Hepatic stellate cell (primary cell): ENCODE measurements at places on chromosomes 12 and 14.

GRCh38 chr12:65787056-65787865 is 37.0 kb upstream of the HMGA2 start:
- DNase-seq = no peak

DNA sequence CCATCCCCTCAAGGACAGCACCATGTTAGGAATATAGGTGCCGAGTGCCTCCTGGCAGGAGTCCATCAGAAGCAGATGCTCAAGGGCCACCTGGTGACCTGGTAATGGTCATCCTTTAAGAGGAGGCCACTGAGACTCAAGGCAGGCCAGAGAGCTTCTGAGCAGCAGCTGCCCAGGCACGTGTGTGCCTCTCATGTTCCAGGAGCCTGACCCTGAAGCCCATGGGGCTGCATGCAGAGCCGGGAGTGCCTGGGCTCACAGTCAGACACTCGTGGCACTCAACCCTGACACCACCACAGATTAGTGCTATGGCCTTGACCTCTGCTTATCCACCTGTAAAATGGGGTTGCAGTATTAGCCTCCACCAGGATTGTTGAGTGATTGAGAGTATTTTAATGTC is 45.6 kb downstream of the C14orf132 start:
- no peak for DNase-seq

DNA sequence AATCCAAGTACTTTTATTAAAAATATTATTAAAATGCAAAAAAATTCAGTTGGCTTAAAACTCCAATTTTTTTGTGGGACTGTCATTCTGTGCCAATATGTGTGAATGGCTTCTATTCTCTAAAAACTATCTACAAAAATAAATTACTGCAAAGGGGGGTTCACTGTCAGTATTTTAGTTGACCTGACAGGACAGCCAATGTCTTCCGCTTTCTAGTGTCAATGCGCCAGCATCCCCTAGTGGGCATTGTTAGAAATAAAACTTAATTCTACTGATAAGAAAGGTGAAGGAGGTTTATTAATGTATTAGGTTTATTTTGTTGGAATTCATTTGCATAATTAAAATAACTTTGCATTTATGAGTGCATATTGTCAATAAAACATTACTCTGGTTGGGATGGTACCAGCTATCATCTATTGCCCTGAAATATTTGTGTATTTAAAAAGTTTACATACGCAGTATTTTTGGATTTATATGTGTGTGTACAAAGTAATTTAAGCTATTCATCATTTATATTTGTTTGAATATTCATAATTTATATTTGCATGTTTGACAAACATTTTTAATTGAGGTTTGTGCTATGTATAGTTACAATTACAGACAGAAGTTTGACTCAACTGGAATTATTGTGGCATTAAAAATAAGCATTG is 527.2 kb downstream of the FLRT2 start:
- DNase-seq = no peak

- DNase-seq = no peak
Observed at GRCh38 chr14:87000081-87000480, 992.9 kb downstream of the GALC start.

DNA sequence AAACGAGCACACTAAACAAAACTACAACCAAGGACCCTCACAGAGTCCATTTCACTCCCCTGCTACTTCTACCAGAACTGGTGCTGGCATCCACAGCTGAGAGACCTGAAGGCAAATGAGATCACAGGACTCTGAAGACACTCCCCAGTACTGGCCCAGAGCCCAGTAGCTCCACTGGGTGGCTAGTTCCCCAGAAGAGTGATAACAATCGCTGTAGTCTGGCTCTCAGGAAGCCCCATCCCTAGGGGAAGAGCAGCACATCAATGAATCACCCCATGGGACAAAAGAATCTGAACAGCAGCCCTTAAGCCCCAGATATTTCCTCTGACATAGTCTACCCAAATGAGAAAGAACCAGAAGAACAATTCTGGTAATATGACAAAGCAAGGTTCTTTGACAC is 190.7 kb upstream of the BMP4 start:
- DNase-seq = no peak

DNA sequence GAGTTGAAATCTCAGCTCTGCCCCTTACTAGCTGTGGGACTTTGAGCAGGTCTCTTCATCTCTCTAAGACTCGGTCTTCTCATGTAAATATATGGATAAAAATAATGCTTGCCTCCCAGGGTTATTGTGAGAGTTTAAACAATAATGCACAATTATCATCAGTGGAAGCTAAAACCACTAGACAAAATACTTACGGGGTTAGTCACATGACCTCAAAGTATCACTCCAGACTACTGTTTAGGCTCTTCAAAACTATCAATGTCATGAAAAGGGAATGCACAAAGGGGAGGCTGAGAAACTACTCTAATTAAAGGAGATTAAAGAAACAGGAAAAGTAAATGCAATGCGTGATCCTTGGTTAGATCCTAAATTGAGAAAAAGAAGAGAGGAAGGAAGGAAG is 24.5 kb upstream of the TSPAN11 start:
- DNase-seq = no peak

DNA sequence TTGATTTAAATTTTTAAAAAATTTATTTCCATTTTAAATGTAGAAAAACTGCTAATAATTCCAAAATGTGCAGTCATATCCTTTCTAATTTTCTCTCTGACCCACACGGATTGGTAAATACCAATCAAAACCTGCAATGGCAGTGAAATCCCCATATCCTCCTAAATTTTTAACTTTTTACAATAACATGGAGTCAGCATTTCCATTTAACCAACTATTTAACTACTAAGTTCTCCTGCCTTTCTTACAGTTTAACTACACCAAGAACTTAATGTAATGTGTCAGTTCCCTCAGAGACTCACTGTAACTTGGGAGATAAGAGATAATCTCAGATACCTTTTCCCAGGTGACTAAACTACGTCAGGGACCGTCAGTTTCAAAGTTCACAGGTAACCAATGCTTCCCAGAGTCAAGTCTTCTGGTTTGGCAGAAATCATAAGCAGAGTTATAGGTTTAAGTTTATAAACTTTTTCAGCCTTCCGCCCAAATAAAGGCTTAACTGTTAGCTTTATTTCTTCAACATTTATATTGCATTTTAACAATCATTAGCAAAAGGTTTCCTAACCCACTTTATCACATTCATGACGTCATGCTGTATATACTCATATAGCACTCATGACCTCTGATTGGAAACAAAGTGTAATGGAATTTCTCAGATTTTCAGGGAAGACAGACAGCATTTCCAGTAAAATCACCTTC is 7.6 kb downstream of the KRAS start:
- DNase-seq = no peak

- no peak for DNase-seq
Observed at GRCh38 chr12:45701296-45701695, 28.2 kb upstream of the ARID2 start.

GRCh38 chr12:72522411-72522810 is 250.2 kb downstream of the TRHDE start:
- no peak for DNase-seq

DNA sequence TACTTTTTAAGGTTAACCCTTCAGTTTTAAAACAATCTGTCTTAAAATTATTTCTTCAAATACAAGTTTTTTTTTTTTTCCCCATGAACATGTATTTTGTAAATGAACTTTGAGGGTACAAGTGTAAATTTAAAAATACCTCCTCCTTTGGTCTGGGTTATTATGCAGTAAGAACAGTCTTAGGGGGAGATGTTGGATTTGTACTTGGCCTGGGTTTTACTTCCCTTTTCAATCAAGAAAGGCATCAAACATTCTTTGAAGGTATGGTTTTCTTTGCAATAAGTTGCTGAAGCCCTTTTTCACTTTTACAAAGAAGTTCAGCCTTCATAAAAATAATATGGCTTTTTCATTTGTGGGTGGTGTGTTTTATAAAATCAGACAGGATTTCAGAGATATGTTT is 20.5 kb downstream of the WBP11 start:
- DNase-seq = no peak

DNA sequence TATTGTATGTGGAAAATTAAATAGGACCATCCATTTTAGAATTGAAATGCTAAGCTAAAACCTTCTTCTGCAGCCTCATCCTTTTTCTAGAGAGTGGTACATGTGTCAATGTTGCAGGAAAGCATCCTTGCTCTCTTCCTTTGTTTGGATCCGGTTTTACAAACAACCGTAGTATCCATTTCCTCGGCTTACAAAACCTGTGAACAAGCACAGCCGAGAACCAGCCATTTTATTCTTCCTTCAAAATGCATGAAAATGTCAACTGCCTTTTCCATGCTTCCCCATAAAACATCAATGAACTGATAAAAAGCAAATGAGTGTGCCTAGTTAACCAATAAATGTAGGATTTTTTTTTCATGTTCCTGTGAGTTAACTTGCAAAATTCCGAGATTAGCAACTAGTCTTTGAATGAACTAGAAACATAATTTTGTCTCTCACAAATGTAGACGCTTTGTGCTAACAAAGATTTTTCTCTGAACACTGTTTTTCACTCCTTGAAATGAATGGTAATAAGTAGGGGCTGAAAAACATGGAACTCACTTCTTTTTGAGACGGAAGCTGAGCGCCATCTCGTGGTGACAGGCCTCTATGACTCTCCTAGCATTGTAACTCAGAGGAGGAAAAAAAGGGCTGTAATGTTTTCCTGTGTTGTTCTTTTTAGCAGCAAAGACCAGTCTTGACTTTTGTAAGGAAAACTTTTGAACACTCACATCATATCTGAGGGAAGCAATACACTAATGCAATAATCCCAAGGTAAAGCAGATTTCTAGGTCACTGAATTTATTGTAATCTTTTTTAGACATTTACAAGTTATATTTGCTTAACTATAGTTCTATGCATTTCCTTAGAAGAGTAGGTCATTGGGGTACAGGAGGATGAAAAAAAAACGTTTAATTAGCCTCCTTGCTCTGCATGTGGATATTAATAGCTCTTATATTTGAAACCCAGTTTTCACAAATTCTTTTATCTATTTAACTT is 157.4 kb upstream of the FOXG1 start:
- DNase-seq = no peak

GRCh38 chr12:114623737-114624136 is 60.2 kb downstream of the TBX3 start:
- DNase-seq = no peak

DNA sequence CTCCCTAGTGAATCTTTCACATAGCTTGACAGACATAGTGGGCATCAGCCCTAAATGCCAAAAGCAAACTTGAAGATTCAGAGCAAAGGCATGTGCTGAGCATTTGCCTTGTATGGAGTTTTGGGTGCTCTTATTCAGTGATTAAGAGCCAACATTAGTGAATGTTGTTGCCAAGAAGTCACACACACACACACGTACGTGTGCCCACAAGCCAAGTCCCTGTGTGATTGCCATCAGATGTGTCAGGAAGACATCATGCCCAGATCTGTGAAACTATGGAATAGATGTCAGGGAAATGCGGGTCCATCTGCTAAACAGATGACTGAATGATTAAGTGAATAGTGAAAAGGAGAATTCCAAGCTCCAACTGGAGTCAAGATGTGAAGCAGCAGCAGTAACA is 149.0 kb downstream of the AKAP6 start:
- DNase-seq = no peak

- DNase-seq = no peak
Observed at GRCh38 chr14:29348504-29348903, 579.1 kb downstream of the PRKD1 start.

DNA sequence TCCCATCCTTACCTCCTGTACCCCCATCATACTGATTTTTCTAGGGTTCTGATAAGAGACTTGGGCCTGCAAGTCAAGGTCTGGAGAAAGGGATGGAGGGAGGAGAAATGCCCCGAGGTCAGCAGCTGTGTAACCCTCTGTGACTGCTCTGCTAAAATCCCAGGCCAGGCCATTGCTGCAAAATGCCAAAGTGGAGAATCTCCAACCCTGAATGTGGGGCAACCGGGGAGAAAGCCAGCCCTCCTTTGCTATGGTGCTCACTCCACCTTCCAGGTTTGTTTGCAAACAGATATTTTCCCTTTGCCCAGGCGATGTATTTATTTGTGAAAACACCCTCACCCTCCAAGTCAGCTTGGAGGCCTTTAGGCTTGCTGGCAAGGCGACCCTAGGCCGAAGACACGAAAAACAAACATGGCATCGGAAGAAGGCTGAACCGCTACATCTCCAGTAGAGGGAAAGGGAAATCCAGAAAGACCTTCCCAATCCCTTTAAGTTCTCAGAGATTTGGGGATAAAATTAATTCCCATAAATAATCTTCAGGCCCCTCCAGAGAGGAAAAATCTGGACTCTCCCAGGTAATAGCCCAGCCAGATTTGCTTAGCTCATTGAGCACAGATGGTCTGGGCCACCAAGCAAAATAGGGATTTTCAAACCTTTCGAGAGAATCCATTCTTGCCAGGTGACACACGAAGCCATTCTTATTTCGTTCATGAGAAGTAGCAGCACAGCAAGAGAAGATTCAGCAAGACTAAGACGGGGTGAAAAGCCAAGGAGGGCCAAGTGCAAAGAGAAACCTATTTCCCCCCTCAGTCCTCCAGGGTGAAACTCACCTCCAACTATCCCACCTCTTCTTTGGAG is 1.3 kb upstream of the TBX5 start:
- no peak for DNase-seq

DNA sequence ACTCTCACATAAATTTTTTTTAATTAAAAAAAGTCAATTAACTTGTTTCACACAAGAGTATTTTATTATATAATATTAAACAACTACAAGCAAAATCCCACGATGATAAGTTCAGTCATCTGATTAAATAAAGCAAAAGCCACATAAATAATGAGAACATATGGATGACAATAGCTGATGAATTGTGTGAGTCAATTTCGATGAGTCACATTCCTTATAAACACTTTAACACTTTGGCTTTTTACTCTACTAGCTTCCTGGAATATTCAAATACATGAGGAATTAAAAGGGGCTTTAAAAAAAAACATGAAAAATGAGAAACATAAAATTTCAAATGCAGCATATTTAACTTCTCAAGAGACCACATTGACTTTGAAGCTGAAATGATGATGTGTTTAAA is 95.3 kb downstream of the BCAT1 start:
- no peak for DNase-seq

DNA sequence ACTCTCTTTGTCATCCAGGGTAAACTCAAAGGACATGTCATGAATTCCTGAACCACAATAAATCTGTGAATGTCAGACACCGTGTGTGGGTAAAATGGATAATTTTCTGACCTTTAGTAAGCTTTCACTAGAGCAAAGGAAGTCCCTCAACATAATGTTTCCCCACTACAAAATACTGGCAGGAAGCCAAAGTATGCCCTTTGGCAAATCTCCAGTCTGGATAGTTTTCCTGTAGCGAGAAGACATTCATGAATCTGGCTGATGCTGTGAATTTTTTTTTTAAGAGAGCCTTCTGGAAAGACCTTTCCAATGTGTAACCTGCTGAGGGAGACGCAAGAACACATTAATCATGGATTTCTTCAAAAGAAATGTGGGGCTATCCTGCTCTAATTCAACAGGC is 389.6 kb upstream of the DDHD1 start:
- no peak for DNase-seq

GRCh38 chr14:36070031-36070719 is 106.3 kb downstream of the PTCSC3 start:
- peak; percentile 16 for DNase-seq

DNA sequence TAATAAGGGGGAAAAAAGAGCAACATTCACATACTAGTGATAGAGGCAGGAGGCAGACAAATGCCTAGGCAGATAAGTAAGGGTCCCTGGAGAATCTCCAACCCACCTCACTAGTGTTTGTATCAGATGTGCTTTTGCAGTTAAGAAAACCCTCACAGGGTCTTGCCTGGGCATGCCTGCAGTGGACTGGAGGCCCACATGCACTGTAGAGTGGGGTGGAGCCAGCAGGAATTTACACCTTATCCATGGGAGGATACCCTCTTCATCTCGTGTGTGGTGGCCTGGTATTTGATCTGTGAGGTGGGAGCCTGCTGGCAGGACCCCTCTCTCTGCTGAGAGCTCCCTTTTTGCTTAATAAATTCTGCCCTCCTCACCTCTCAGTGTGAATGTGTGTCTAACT is 238.0 kb upstream of the SLC16A7 start:
- DNase-seq = no peak
